ENCODE measurements at places on chromosomes 7 and 10.

- DNase-seq, result peak; percentile 84
These were observed 239.1 kb upstream of the KAT6B start for GRCh38 chr10:74587109-74587854.

DNA sequence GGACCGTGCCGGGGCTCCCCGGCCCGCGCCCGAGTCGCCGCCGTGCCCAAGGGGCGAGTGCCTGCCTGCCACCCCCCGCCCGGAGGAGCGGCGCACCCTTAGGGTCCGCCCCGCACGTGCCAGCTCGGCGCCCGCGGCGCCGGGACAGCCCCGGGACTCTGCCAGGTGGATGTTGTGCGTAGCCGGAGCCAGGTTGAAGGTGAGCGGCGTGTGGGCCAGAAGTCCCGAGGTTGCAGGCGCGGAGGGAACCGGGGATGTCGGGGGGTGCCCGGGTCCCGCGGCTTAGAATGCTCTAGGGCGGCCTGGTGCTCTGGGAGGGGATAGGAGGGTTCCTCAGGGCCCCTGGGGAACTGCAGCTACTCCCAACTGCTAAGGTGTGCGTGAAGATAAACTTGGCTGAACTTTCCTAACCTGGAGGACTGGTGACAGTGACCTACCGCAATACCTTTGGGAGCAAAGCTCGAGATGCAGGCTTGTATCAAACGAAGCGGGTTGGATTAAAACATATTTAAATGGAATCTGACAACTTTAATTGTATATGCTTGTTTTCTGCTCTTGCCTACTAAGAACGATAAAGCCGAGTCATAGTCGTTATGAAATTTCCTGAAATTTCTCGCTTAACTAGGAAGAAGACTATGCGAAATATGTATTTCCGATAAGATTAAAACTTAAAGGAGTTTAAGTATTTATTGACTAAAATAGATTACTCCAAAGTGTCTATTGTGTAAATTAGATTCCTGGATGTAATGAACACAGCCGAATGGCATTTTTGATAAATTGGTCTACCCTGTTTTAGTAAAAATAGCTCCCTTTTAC is at the start of gene CUX1:
TSS of gene CUX1 (plus strand) at position 156 of the 816 bp plus-strand sequence. CDS start at position 170, 14 bp downstream.
- no peak for DNase-seq

DNA sequence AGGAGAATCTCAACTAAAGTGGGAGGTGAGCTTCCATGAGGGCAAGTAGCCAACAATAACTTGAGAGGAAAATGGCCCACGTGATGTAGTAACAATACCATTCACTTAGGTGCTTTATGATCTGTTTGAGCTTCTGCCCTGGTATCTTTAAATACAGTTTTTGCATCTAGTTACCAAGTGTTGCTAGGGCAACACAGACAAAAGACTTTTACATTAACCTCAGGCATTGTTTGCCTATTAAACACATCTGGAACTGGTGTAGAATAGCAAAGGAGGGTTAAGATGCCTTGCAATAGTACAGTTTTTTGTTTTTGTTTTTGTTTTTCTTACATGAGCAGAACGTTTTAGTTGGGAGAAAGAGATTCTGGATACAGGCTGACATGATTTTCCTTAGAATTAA is 97.7 kb upstream of the MTPN start:
- DNase-seq, result no peak

DNA sequence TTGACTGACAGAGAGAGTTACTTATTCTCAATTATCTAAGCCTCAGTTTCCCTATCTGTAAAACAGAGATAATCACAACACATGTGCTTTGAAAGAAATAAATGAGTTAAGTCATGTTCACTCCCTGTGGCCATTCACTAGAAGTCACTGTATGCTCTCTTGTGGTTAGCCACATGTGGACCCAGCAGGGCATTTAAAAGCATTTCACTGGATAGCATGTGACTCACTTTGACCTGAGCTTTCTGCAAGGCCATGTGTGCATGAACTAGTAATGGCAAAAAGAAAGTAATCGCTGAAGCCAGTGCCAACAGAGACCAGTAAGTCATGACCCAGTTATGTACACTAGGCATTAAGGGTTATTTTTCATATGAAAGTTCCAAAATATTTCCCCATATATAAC is 557.0 kb upstream of the IGFBP3 start:
- no peak for DNase-seq

DNA sequence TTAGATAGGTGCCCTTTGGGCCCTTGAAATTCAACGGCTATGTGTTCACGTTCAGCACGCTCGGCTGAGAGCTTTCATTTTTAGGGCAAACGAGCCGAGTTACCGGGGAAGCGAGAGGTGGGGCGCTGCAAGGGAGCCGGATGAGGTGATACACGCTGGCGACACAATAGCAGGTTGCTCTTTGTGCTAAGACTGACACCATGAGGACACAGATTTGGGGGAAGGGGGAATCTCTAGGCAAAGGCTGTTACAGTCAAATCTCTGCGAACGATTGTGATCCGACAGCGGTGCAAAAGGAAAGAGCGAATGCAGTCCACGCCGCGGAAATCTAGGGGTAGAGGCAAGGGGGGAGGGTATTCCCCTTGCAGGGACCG is 667 bp downstream of the KLLN start:
- no peak for DNase-seq

DNA sequence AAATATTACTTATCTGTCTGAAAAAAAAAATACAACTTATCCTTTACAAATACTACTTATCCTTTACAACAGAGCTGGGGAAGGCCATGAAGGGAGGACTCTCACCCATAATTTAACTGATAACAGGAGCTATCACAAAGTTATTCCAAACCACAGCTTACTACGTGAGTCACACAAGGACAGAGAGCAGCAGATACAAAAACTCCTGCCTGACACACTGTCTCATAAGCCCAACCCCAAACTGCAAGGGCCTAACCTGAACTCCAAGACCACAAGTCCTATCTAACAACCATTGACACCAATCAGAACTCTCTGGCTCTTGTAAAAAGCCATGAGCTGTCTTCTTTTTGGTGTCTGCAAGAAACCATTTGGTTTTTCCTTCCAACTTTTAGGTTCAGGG is 28.5 kb upstream of the CXCL12 start:
- DNase-seq, result no peak

DNA sequence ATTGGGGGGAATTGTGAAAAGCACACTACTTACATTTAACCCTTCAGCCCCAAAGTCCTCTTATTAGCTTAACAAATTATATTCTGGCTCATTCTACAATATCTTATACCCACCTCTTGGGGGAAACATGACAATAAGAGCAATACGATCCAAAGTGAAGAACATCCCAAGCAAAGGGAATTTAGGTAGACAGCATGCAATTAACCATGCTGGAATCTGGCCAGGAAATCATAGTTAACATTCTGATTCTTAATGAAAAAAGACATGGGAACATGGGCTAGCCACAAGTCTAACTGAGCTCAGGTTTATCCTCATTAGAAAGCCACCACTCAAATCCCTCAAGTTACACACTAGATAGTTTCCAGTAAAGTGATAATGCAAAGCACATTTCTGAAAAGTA is 241.9 kb upstream of the SLC26A5 start:
- DNase-seq, result no peak

Measured in spinal cord (tissue), 10 donors.